Right hindlimb (tissue), 1 donor: ENCODE measurements at places on chromosomes 5 and 9.

DNA sequence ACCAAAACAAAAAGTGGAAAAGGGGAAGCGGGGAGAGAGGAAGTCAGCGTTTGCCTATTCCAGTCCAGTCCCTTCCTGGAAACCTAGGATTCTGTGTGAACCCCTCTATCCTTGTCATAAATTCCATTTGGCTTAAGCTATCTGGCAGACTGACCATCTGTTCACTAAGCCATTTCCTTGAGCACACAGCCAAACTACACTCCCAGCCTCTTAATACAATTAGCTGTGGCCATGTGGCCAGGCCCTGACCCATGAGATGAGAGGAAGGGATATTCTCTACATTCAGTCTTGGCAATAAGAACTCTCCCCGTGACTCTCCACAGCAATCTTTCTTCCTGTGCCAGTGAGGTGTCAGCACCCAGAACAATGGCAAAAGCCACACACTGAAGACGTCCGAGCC, 424.8 kb downstream of the TLE1 start:
- DNase-seq, result peak; percentile 63

DNA sequence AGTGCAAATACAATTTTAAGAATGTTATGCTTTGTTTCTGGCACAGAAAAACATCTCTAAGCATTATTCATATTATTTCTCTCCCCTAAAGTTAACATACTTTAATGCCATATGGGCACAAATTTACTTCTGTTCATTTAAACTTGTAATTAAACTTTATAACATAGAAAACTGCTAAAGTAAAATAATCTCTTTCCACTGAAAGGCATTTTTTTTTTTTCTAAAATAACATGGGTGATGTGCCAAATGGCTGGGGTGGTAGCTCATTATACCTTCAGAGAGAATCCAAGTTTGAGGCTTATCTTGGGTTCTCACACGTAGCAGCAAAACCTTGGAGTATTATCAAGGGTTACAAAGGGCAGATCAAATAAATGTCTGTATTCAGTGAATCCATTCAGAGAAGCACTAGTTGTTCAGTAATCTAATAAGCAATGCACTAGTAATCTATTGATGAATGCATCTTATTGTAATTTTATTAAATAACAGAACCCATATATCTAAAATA, 257.6 kb upstream of the POU5F2 start:
- no peak for DNase-seq

GRCh38 chr5:67537439-67538148, 341.0 kb upstream of the CD180 start:
- DNase-seq, result no peak

GRCh38 chr5:13763719-13764118, 180.8 kb downstream of the DNAH5 start:
- DNase-seq, result no peak

- DNase-seq, result no peak
Observed at GRCh38 chr5:161397448-161397847, 149.1 kb downstream of the GABRB2 start.
